ENCODE measurements at places on chromosomes 7 and 10. TPM values are rescaled to one million over a fixed set of nuclear protein-coding genes. Genes with fewer than 3 reads are reported as not detected.

DNA sequence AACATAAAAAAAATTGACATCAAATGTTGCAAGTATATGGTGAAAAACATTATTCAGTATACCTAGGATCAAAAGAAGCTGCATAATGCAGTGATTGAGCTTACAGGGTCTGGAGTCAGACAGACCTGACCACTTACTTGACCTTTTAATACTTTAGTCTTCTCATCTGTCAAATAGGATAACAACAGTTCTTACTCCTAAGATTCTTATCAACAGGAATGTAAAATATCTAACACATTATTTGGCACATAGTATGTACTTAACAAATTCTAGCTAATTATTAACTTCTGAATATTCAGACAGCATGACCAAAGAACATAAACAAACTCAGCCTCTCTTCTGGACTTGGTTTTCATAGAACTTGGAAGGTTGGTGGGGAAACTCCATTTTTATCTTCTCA lies 45.6 kb upstream of the PIP4K2A start:
- DNase-seq: no peak

- no peak for DNase-seq
Observed at GRCh38 chr7:22660732-22661131, 66.3 kb upstream of the IL6 start.

- DNase-seq: no peak
Observed at GRCh38 chr7:7533831-7534430, 1.7 kb downstream of the COL28A1 start.

DNA sequence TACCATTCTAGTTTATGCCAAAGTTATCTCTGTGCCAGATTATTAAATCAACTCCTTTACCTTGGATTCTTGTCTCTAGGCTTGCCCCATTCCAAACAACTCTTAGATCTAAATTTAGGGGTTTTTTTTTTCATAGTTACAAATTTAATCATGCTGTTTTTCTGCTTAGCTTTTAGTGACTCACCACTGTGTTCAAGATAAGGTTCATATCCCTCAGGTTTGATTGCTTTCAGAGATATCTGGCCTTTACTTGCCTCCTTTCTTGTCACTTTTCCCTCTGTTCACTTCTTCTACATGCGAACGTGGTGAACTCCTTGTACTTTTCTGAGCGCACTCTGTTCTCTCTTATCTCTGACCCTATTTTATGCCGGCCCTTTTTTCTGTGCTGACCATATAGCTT lies 78.2 kb downstream of the VPS50 start:
- DNase-seq: no peak

- no peak for DNase-seq
Observed at GRCh38 chr10:106973288-106973687, 191.2 kb downstream of the SORCS1 start.

DNA sequence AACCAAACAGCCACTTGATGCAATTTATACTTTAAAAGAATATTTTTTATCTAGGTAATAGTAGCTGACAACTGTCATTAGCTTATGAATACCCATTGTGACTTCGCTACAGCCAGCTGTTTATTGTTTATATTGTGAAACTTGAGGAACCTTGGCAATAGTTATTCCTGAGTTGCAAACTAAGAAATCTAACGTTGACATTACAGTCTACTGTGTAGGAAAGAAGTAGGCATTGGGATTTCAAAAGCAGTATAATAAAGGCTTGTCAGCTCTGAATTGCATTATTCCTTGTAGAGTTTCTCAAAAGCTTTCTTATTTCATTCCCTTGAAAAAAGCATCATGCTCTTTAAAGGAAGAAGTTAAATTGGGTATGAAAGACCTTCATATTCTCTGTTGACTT lies 42.7 kb upstream of the OIT3 start:
- no peak for DNase-seq

- no peak for DNase-seq
Observed at GRCh38 chr10:125849448-125849847, 26.1 kb downstream of the BCCIP start.

DNA sequence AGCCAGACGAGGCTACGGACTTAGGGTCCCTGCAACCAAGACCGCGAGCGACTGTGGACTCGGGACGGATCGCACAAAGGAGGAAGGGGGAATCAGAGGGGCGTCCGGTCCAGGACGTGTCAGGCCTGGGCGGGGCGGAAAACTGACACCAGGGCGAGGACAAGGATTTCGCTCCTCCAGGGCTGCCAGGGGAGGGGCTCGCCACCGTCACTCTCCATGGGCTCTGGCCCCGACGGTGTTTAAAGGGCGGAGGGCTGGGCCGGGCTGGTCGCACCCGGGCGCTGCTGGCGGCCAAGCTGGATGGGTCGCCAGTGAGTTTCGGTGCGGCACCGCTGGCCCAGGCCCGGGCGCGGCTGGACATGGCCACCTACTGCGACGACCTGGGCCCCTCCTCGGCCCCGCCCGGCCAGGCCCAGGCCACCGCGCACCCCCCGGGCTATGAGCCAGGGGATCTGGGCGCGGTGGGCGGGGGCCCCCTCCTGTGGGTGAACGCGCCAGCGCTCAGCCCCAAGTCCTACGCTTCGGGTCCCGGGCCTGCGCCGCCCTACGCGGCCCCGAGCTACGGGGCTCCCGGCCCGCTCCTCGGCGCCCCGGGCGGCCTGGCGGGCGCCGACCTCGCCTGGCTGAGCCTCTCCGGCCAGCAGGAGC lies at the start of gene FOXI2:
Gene FOXI2 (plus strand): TSS at position 271 of the 648 bp plus-strand sequence. CDS start 89 bp downstream, at position 360.
- DNase-seq: no peak

GRCh38 chr10:49613165-49613881 lies 514 bp upstream of the CHAT start:
- DNase-seq: no peak

GRCh38 chr10:37754538-37755323 lies 102.7 kb downstream of the ZNF248 start:
- DNase-seq: no peak

DNA sequence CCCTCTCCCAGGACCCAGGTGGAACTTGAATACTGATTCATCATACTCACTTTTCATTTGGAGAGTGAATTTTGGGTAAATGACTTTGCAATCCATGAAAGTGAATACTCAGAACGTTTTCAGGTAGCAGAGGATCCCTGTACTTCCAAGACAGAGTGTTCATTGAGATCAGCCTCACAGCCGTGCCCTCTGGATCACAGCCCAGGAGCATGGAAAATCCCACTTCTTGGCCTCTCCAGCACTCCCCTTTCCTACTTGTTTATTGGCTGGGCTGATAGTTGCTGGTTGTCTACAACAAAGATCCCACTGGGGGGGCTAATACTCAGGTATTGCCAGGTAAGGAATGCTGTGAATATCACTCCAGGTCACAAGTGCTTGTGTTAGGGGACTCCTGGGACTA lies 5.9 kb downstream of the GCK start:
- DNase-seq: no peak

DNA sequence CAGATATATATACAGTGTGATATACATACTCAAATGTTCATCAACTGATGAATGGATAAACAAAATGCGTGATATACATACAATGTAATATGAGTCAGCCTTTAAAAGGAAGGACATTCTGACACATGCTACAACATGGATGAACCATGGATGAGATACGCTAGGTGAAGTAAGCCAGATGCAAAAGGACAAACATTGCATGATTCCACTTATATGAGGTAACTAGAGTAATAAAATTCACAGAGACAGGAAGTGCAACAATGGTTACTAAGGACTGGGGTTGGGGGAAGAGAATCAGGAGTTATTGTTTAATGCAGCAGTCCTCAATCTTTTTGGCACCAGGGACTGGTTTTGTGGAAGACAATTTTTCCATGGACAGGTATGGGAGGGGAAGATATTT lies 47.3 kb upstream of the PIK3AP1 start:
- DNase-seq: no peak

DNA sequence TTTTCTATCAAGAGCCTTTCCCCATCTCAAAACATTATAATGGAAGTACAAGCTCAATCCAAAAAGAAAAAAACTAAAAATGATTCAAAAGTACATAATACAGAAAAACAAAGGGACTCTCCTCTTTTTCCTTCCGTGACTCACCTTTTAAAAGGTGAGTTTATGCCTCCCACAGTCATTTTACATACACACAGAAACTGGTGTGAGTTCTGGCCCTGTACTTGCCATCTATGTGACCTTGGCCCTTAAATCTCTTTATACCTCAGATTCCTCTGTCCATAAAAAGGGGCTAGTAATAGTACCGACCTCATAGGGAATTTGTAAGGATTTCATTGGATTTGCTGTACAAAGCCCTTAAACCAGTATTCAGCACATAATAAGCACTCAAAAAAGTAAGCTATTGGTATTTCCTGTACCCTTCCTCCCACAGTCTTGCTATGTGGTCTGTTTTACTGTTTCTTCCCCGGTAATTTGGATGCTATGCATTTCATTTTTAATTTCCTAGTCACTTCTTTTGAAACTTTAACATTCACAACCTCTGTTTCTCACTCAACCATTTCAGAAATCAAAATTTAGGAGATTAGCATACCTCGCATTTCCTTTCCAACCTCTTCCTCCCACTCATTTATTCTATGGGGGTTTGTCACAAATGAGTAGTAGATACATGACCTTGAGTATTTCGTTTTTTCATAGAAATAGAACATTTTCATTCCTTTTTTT lies 39.0 kb downstream of the STK17A start:
- no peak for DNase-seq

DNA sequence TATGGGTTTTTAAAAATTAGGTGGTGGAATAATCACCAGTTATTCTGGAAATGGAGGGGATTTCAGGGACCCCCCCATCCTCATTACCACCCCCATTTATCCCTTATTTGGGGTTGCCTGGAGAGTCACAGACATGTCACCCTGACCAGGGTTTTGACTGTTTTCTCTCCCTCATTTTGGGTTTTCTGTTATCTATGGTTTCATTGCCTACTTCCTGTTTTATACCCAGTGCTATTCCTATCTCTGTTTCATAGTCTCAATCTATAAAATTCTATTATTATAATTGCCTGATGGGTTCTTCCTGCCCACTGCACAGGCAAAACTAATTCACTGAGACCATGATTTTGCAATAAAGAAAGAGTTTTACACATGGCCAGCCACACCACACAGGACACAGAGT lies 15.9 kb upstream of the FAM221A start:
- DNase-seq: no peak

- no peak for DNase-seq
Observed at GRCh38 chr7:126659124-126659523, 593.6 kb downstream of the GRM8 start.

- peak; percentile 60 for DNase-seq
Observed at GRCh38 chr10:91799612-91799975, 1.4 kb downstream of the TNKS2 start.

DNA sequence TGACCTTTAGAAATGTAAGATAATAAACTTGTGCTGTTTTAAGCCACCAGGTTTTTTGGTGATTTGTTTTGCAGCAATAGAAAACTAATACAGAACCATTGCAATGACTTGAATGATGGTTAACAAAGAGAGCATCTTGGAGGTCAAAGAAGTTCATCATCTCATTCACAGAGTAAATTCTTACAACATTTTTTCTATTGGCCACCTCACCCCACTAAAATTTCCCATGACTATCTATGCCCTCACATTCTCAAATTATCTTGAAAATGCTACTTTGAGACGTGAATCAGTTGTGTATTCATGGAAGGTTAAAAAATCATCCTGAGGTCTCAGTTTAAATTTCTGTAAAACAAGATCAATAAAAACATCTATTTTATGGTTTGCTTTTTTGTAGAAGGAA lies 754.2 kb downstream of the SORCS1 start:
- no peak for DNase-seq

GRCh38 chr7:50317221-50317678 lies 12.7 kb downstream of the IKZF1 start:
- no peak for DNase-seq

GRCh38 chr10:103679096-103679790 lies 176.1 kb downstream of the SH3PXD2A start:
- DNase-seq: no peak

GRCh38 chr7:42096681-42097561 lies 140.1 kb downstream of the GLI3 start:
- no peak for DNase-seq

GRCh38 chr10:30420266-30420665 lies 13.7 kb upstream of the MAP3K8 start:
- no peak for DNase-seq

GRCh38 chr7:87156709-87157108 lies 4.5 kb downstream of the DMTF1 start:
- no peak for DNase-seq

Gene FAM131B
- total RNA-seq: 0.25 TPM

Gene CACNB2
- total RNA-seq: 3.3 TPM

Gene GHRHR
- total RNA-seq: not detected

Gene NPFFR1
- not detected for total RNA-seq

Gene SLC13A1
- not detected for total RNA-seq

Gene PTTG1IP2
- not detected for total RNA-seq

Gene ZNF239
- 16.4 TPM for total RNA-seq

Gene CHN2
- total RNA-seq: 5.1 TPM

Gene DNAJC12
- 9.5 TPM for total RNA-seq

Gene AKR1D1
- not detected for total RNA-seq

Gene BUD23
- 71.5 TPM for total RNA-seq

Gene STEAP1B
- total RNA-seq: not detected

Gene CALML3
- total RNA-seq: 0.25 TPM

Gene SDHAF3
- 12.3 TPM for total RNA-seq

Measured in MCF 10A (cell line).